Stimulated activated CD8-positive, alpha-beta memory T cell treated with anti-CD3 and anti-CD28 coated beads, Interleukin-2, amount 100 ng/mL, for 48 hours (primary cell): ENCODE measurements at places on chromosomes 4 and X.
A peak's percentile ranks its signal among the peaks of the same experiment; 100 is the strongest.

- no peak for DNase-seq
These were observed 29.2 kb downstream of the ARSJ start for GRCh38 chr4:113950207-113950606.

DNA sequence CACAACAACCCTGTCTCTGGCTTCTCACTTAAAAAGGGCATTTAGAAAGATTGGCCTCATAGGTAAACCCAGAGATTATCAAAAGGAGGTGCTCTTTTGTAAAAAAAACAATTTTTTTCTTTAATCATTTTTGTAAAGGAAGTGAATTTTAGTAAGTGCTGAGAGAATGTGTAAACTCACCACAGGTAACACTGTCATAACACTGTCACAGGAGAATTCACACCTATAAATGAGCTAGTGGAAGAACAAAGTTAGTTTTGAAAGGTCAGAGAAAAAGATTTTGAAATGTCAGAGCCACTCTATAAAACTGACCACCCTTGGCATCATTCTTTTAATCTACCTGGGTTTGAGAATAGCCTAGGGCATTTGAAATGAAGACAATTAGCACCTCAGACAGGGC is 3.3 kb upstream of the SH2D1A start:
- no peak for DNase-seq

- DNase-seq: no peak
These were observed 33.1 kb downstream of the FTHL17 start for GRCh38 chrX:31038575-31039326.

- DNase-seq: no peak
These were observed 113.5 kb downstream of the PTTG2 start for GRCh38 chr4:38073596-38074234.

DNA sequence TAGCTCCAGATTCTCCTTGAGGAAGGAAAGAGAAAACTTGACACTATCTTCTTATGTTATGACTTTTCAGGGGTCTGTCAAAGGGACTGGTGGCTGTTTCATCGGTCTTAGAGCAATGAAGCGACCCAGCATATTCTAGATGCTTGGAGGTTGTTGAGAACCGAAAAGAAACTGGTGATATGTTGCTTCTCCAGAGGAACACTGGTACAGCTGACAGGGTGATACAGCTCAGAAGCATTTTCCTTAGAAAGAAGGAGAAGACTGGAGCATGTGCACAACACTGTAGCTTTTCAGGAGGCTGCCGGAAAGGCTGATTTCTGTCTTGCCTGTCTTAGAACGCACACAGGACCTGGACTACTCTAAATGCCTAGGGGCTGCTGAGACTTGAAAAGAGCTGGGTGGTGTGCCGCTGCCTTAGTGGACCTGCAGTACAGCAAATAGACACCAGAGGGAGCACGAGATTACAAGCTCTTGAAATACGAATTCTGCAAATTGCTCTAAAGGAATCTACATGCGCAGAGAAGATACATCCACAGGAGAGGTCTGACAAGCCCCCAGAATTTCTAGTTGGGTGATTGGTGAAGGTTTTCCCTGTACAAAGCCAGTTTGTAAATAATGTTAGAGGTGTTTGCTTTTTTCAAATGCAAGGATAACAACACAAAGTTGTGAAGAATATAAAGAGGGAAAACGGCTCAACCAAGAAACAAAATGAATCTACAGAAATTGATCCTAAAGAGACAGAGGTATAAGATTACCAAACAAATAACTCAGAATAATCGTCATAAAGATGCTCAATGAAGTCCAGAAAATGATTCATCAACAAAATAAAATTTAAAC is 223.1 kb upstream of the DMD start:
- DNase-seq: peak; percentile 12
